ENCODE measurements at places on chromosomes 2 and 18. TPM values are rescaled to one million over a fixed set of nuclear protein-coding genes. Genes with fewer than 3 reads are reported as not detected.
A peak's percentile ranks its signal among the peaks of the same experiment; 100 is the strongest.

- no peaks in the 10 kb centered on the region for H3K27me3 ChIP-seq
- peak overlapping the region; percentile 34 for H3K27ac ChIP-seq
- no peak for DNase-seq
- H3K4me1 ChIP-seq = peaks cover 11% of the 10 kb centered on the region
- no peak overlapping the region for H3K4me3 ChIP-seq
- H3K36me3 ChIP-seq = no peaks in the 10 kb centered on the region
Measured at GRCh38 chr2:151315381-151315903, 26.0 kb upstream of the NMI start.

DNA sequence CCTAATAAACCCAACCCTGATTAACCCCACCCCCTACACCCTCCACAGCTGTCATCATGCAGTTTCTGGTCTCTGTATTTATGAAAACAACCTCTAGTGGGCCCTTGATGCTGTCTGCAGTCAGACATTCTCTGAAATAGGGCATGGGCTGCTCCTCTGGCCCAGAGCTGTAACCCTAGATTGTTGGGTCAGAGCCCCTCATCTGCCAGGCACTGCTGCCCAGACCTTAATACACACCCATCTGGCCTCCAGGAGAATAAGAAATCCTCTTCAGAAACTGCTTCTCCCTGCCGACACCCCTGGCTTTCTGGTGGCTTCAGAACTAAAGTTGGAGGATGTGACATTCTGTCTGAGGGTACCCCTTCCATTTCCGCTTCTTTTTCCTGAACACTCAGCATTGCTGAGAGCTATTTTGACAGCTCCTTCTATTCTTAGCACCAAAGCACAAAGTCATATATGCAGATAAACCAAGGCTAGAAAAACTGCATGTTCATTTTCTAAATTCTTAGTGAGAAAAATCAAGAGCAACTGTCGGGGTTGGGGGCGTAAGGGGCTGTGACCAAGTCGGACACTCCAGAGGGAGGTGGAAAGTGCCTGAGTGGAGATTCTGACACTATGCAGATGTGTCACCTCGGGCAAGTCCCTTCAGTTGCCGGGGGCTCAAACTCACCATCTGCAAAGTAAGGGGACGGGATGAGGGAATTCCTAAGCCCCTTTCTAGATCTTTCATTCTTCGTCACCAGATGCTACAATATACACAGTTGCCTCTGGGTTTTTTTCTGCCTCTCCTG, 28.7 kb downstream of the SRSF7 start:
- peak overlapping the region; percentile 38 for H3K27ac ChIP-seq
- no peak overlapping the region for H3K4me3 ChIP-seq
- peaks cover 30% of the 10 kb centered on the region for H3K4me1 ChIP-seq
- H3K36me3 ChIP-seq = no peaks in the 10 kb centered on the region
- DNase-seq = no peak
- H3K27me3 ChIP-seq = no peaks in the 10 kb centered on the region

DNA sequence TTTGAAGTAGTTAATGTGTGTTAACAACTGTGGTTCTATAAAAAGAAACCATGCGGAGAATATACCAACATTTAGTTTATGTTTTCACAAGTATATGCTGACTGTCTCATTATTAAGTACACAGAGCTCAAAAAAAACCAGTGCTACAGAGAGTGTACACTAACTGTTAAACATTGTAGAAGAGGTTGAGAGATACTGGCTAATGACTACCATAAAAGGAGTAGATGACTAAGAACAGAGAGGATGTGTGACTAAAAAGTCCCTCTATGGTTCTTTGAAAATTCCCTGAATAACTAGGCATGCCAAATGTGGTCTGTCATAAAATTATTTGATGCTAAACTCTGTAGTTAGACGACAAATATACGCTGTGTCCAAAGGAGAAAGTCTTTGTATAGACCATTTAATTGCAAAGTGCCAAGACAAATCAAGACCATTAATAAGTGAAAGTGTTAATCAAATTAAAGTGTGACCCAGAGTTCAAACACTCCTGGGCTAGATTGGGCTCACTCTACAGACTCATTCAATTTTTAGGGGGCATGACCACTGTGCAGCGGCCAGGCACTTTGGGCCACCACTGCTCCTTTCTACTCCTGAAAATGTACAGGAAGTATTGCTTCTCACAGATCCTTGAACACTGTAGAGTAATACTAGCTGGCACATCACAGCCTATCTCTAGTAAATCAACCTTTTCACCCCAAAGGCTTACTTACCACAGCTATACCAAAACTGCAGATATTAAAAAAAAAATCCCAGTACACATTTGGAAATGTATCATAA, 45.1 kb upstream of the SERTAD2 start:
- H3K27me3 ChIP-seq = no peaks in the 10 kb centered on the region
- peaks cover 3% of the 10 kb centered on the region for H3K4me1 ChIP-seq
- no peaks in the 10 kb centered on the region for H3K36me3 ChIP-seq
- H3K4me3 ChIP-seq = no peak overlapping the region
- H3K27ac ChIP-seq = no peak overlapping the region
- DNase-seq = no peak

DNA sequence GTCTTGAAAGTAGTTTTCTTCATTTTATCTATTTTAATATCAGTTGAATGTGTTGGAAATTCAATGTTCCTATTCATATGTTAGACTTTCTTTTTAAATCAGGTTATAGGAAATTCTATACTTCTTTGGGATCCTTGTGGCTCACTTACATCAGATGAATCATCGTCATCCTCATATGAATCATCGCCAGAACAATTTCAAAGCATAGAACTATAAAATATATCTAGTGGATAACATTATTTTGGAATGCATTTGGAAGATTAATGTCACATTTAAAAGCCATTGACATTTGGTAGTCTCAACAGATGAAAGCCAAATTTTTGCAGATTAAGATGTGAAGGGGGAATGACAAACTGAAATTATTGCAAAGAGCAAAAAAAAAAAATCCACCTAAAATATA, 94.1 kb downstream of the FAM161A start:
- H3K27me3 ChIP-seq = no peaks in the 10 kb centered on the region
- H3K36me3 ChIP-seq = no peaks in the 10 kb centered on the region
- H3K27ac ChIP-seq = no peak overlapping the region
- H3K4me3 ChIP-seq = no peak overlapping the region
- H3K4me1 ChIP-seq = peaks cover 12% of the 10 kb centered on the region
- DNase-seq = no peak

DNA sequence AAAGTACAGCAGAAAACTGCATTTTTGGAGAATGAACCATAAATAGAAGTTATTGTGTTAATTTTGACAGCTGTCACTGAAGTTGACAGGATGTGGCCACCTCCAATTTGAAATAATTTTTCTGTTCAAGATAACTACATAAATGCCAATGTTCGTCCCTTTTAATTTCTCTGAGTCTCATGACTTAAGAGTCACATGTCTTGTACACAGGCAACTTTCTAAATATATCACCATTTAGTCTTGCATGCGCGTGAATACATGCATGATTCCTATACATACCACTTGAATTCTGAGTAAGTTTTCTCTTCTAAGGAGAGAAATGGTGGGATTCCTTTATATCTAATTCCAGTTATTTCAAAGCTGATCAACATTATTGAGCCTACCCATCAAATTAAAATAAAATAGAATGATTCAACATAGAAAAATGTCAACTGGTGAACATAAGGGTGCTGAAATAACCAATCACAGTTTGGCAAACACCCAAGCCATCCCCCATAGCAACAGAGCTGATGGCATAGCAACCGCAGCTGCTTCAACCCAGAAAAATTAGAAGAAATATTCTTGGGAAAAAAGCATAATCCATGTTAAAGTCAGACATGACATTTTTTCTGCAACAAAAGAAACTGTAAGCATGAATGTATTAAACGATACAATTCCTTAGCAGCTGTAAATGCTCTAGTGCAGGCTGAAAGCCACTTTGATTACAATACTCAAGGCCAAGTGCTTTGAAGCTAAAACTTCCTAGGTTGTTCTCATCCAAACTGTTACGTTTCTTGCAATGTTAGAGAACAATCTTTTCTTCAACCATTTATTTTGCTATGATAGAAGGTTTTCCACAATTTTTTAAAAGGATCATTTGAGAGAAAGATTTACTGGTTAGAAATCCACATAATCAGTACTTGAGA, 282.7 kb downstream of the DLGAP1 start:
- no peaks in the 10 kb centered on the region for H3K36me3 ChIP-seq
- H3K4me1 ChIP-seq = no peaks in the 10 kb centered on the region

GLI2 gene
- 16.1 TPM for total RNA-seq

GRCh38 chr2:230794497-230794896, 70.2 kb upstream of the ITM2C start:
- H3K4me1 ChIP-seq = peaks cover 80% of the 10 kb centered on the region
- peaks cover 18% of the 10 kb centered on the region for H3K36me3 ChIP-seq
- peak overlapping the region; percentile 6 for H3K4me3 ChIP-seq
- no peaks in the 10 kb centered on the region for H3K27me3 ChIP-seq

- H3K4me3 ChIP-seq = no peak overlapping the region
- no peak overlapping the region for H3K27ac ChIP-seq
- H3K36me3 ChIP-seq = no peaks in the 10 kb centered on the region
- H3K27me3 ChIP-seq = no peaks in the 10 kb centered on the region
- DNase-seq = no peak
Measured at GRCh38 chr2:88669482-88670214, 21.8 kb upstream of the RPIA start.

CPS1 gene
- 2.0 TPM for total RNA-seq
